Stimulated activated CD8-positive, alpha-beta memory T cell treated with anti-CD3 and anti-CD28 coated beads, Interleukin-4, amount 100 ng/mL, for 1 hour (primary cell): ENCODE measurements at places on chromosomes 16 and 17.

DNA sequence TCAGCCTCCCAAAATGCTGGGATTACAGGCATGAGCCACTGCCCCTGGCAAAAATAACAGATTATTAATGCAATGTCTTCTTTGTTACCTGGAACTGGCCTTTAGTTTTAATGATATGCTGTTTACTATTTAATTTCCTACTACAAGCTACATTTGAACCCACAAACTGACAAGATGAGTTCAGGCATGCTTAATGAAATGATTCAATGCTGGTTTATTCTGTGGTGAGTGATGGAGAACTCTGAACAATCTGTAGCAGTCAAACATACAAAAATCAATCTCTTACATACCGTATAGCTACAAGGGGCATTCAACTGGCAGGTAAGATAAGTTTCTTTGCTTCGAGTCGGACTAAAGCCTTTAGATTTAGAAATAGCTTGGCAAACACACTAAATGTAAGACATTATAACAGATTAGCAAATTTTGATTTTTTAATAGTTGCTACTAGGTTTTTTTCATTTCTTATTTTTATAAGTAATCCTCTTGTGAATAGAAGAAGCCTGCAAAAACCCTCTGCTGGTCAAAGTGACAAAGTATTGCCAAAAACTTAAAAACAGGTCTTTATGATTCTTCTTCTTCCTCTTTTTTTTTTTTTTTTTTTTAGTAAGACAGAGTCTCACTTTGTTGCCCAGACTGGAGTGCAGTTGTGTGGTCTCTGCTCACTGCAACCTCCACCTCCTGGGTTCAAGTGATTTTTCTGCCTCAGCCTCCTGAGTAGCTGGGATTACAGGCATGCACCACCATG is 138.5 kb downstream of the SSH2 start:
- no peak for DNase-seq

- no peak for DNase-seq
Observed at GRCh38 chr17:19886116-19886515, 18.4 kb upstream of the ULK2 start.

GRCh38 chr16:56225017-56225742 is 33.9 kb downstream of the GNAO1 start:
- no peak for DNase-seq

- DNase-seq, result no peak
Observed at GRCh38 chr17:61822326-61823285, 40.7 kb downstream of the BRIP1 start.

GRCh38 chr17:68346448-68346847 is 55.2 kb downstream of the ARSG start:
- no peak for DNase-seq

DNA sequence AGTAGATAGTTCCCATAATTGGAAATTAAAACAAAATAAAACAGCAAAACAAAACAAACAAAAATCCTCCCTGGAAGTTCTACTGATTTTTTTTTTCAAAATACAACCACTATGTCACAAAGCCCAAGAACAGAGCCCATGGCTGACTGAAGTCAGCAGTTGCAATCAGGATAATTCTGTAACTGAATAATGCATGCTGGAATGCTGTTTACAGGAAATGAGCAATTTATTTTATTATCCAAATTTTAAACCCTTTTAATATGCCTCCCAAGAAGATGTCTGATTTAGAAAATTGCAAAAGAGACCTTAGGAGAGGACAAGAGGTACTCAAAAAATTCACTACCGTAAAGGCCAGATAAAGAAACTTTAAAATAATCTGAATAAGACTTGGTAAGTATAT is 578.2 kb downstream of the TOX3 start:
- no peak for DNase-seq

- no peak for DNase-seq
Observed at GRCh38 chr16:138049-138417, 440 bp downstream of the NPRL3 start.

DNA sequence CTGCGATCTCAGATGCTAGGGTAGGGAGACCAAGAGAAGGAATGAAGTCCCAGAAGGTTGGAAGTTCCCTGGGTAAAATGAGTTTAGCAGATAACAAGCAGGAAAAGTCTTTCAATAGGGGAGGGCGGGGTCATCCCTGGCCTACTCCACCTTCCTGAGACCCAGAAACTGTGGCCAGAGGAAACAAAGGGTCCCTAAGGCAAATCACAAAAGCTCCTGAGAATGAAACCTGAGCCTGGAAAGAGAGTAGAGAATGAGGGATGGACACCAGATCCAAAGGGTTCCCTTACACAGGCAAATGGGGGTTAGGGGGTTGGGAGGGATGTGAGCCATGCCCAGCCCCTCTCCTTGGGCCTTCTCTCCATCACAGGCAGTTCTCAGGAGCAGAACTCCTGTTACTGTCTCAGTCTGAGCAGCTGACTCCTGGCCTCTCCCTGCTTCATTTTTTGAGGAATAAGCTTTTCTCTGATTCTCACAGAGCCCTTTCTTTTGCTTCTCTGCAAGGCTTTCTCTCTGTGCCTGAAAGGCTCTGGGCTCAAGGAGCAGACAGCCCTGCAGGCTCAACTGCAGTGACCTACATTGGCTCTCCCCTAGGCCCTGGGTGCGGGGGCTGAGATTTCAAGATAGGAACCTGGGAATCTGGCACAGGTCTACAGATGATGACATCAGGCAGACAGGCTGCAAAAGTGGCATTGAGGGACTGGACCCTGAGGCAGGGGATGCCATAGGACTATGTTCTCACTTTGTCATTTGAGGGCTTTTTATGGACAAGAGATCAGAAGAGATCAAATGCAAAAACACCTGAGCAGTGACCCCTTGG is 9.8 kb upstream of the NR1D1 start:
- DNase-seq, result no peak

- DNase-seq, result no peak
Observed at GRCh38 chr16:77868052-77868451, 79.7 kb downstream of the VAT1L start.

DNA sequence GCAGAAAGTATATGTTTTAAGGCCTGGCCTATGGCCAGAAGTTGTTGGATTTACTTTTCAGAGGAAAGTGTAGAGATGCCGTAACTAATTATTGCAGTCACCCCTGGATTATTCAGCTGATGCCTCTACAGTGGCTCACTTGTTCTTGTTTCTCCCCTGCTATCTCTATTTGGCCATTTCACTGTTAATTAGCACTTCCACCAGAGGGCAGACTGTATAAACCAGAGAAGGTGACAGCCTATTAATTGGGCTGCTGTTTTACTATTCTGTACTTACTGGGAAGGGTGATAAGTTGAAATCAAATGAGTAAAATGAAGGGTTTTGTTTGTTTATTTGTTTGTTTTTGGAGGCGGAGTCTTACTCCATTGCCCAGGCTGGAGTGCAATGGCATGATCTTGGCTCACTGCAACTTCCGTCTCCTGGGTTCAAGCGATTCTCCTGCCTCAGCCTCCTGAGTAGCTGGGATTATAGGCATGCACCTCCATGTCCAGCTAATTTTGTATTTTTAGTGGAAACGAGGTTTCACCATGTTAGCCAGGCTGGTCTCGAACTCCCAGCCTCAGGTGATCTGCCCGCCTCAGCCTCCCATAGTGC is 66.0 kb downstream of the CDK12 start:
- no peak for DNase-seq

- no peak for DNase-seq
Observed at GRCh38 chr17:55236316-55236715, 28.4 kb upstream of the HLF start.

GRCh38 chr16:56684926-56685590 is 2.8 kb downstream of the MT1X start:
- DNase-seq, result no peak

GRCh38 chr16:70786020-70786755 is 14.8 kb downstream of the VAC14 start:
- no peak for DNase-seq

DNA sequence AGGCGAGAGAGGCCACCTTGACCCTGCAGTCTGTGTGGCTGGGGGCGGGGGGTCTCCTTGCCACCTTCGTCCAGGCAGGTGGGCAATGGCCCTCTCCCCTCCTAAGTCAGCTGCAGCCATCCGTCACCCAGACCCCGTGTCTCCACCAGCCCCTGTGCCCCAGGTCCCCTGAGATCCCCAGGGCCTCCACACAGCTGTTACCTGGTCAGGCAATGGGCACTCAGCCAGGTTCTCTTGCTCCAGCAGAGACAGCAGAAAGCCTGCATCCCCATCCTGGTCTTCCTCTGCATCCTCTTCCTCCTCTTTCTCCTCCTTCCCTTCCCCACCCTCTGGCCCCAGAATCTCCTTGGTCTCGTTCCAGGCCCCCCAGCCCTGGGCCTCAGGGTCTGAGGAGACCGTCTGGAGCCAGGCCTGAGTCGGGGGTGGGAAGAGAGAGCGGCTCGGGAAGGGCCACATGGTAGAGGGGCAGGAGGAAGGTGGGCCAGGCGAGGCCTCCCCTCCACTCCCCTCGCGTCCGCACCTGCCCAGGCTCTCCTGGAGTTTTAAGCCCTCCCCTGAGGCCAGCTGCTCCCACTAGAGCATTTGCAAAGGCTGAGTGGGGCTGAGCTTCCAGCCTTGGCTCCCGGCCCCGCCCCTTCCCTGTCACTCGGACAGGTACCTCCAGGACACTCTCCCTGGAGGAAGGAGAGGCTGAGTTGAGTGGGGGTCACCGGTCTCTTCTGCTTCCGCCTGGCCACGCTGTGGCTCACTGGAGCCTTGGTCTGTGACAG is at the start of gene PABPN1L:
TSS of gene PABPN1L (minus strand) at position 510 of the 770 bp plus-strand sequence. CDS start at position 456, 54 bp downstream.
- no peak for DNase-seq

DNA sequence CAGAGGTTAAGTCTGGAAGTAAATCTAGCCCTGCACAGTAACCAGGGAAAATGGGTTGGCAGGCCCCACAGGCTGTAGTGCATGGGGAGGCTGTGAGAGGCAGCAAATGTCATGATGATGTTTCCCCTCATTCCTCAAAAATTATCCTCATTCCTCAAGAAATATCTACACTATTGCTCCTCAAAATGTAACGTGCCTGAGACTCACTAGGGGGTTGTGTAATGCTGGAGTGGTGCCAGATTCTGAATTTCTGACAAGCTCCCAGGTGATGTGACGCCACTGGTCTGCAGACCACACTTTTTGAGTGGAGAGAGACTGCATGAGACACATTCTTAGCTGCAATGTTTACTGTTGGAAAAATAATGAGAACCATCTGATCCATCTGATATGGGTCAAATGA is 1.2 kb upstream of the MPP3 start:
- DNase-seq, result no peak

DNA sequence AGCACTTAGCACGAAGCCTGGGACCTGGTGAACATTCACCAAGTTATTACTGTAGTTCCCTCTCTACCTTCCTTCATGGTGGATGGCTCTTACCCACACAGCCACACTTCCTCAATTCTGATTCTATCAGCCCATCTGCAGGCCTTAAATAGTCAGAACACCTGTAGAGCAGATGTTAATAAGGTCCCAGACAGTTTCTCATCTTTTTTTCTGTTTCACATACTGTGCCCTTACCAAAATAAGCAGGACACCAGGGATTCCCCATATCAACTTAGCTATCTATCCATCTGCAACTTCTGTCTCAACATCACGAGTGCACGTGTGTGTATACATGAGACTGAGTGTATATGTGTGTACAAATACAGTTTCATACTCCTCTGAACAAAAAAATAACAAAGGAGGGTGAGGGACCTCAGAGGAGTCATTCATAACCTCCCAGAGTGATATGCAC is 2.8 kb downstream of the RECQL5 start:
- no peak for DNase-seq

- DNase-seq, result no peak
Observed at GRCh38 chr16:86443508-86444147, 66.7 kb upstream of the FOXF1 start.

- DNase-seq, result no peak
Observed at GRCh38 chr17:28958820-28959455, 7.6 kb upstream of the PHF12 start.
